ENCODE measurements at places on chromosomes 13 and 19.

- DNase-seq = no peak
These were observed 89.4 kb downstream of the SLC25A15 start for GRCh38 chr13:40878823-40879222.

- peak; percentile 44 for DNase-seq
These were observed 2.8 kb upstream of the HNRNPM start for GRCh38 chr19:8441725-8442544.

- no peak for DNase-seq
These were observed 3.6 kb downstream of the UQCR11 start for GRCh38 chr19:1601613-1602064.

GRCh38 chr13:91368676-91369440 is 21.4 kb downstream of the MIR17HG start:
- DNase-seq = no peak

- no peak for DNase-seq
These were observed 94.5 kb upstream of the TM9SF2 start for GRCh38 chr13:99406799-99407201.

DNA sequence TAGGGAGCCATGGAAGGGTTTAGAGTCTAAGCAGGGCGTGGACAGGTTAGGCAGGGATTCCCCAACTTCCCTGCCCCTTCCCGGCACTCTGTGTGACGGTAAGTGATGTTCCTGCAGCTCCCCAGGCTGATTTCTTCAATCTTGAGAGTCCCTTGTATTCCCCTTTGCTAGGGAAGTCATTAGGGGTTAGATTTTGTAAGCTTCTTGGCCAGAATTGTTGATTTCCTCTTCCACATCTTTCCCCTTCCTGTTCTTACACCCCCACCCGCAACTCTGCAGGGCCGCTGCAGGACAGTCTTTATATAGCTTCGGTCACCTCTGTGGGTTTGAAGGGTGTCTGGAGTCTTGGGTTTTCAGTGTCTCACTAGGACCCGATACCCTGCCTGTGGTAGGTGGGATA is 10.6 kb upstream of the ADGRE1 start:
- no peak for DNase-seq

DNA sequence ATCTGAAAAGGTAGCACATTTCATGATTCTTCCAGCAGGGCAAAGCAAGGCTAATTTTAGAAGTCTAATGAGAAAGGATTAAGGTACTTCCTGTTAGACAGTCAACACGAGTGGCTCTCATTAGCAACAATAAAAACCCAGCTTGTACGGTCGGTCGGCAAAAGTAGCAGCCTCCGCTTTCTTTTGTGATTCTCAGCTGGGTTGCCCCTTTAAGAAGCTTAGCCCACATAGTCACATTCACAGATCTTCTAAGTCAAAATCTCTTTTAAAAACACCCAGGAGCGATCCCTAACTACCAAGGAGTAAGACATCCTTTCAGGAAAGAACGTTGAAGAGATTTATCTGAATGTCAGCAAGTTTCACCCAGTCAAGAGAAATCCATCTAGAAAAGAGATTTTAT is 684.8 kb downstream of the DIAPH3 start:
- DNase-seq = no peak

GRCh38 chr19:4425537-4425936 is 23.1 kb downstream of the CHAF1A start:
- DNase-seq = no peak

DNA sequence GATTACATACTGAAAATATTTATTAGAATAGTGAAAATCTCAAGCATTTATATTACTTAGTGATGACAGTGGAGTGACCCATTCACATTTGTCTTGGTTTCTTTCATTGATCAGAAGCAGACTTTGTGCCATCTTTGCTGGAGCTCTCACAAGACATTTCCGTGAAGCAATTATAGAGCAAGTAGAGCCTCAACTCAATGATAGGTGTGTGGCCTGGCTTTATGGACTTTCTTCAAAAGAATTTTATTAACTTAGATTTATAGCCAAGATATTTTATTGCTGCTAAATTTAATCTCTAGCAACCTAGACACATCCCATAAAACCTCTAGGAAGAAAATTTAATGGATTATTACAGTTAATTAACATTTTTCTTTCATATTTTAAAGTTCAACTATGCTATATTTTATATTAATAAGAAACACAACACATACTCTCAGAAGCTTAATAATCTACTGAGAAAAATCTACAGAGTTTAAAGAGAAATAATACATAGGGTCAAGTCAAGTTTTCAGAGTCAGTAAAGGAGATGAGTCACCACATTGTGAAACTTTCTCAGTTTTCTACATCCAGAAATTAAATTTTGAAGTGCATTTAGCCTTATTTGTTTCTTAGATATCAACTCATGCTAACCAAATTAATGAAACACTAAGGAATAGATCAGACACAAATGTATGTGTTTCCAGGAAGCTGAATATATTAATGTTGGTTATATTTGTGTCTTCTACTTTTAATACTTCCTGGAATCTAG is 160.5 kb downstream of the LACC1 start:
- no peak for DNase-seq

DNA sequence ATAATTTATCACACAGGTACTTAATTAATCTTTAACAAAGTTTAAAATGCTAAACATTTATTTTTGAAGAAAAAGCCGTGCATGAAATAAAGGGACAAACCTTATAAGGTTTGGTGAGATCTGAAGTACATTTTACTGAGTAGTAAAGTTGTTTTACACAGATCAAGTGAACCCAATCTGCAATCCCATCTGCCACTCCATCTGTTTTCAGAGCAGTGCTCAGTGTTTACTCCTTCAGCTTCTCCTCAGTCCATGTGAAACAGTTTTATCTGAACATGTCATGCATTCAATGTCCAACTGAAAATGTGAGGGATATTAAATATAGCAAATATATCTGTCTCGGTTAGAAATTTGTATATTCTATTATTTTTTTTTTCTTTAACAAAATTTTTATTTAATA is 166.8 kb downstream of the MAB21L1 start:
- DNase-seq = no peak

GRCh38 chr19:50331221-50331993 is 2.2 kb upstream of the KCNC3 start:
- DNase-seq = peak; percentile 64

GRCh38 chr13:52405369-52405766 is 604 bp downstream of the THSD1 start:
- DNase-seq = peak; percentile 23

- peak; percentile 36 for DNase-seq
These were observed 160.4 kb downstream of the PCDH20 start for GRCh38 chr13:61255040-61255796.

GRCh38 chr19:36110487-36111199 is at the start of gene OVOL3:
OVOL3 (plus strand) TSS chr19:36111143; CDS start chr19:36111203, 60 bp downstream.
- DNase-seq = peak; percentile 69

DNA sequence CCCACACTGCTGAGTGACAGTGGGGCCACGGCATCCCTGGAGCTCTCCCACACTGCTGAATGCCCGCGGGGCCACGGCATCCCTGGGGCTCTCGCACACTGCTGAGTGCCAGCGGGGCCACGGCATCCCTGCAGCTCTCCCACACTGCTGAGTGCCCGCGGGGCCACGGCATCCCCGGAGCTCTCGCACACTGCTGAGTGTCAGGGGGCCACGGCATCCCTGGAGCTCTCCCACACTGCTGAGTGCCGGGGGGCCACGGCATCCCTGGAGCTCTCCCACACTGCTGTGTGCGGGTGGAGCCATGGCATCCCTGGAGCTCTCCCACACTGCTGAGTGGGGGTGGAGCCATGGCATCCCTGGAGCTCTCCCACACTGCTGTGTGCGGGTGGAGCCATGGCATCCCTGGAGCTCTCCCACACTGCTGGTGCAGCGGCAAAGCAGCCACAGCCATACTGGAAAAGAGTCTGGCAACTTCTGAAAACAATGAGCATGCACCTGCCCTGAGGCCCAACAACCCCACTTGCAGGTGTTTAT is 8.6 kb downstream of the TUBGCP3 start:
- no peak for DNase-seq

- no peak for DNase-seq
These were observed 7.8 kb downstream of the ACTN4 start for GRCh38 chr19:38655148-38655824.

DNA sequence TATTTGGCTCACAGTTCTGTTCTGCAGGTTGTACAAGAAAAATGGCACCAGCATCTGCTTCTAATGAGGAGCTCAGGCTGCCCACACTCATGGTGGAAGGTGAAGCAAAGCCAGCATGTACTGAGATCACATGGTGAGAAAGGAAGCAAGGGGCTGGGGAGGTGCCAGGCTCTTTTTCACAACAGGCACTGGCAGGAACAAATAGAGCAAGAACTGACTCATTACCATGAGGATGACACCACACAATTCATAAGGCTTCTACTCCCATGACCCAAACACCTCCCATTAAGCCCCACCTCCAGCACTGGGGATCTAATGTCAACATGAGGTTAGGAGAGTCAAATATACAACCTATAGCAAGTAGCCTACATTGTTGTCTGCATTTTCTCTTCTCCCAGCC is 522.6 kb downstream of the RFC3 start:
- no peak for DNase-seq

DNA sequence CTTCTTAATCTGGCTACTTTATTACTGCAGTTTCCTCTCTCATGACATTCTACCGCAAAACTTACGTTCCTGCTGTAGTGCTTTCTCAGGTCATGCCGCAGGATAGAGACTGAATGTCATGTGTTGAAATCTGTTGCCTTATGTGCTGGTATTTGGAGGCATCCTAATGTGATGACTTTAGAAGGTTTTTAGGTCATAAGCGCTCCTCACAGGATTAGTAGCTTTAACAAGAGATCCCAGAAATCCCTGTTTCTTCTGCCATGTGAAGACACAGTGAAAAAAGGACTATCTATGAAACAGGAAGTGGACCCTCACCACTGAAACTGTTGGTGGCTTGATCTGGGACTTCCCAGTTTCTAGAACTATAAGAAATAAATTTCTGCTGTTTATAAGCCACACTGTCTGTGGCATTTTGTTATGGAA is 209.3 kb downstream of the LACC1 start:
- no peak for DNase-seq

DNA sequence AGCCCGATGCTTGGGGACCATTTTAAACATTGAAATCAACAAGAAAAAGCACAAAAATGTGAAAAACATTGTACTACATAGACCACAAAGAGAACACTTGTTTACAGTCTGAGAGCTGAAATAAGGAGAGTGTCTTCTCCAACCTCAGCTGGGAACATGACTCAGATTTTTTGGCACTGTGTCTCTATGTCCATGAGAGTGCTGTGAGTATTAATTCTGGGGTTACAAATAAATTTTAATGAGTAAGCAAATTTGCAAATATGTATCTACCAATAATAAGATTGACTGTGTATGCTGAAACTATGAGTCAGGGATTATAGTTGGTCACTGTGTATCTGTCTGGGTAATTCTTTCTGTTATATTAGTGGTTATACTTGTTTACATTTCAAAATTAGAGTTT is 174.0 kb downstream of the DCT start:
- no peak for DNase-seq

- DNase-seq = no peak
These were observed 181.1 kb downstream of the NUFIP1 start for GRCh38 chr13:44808185-44808584.

DNA sequence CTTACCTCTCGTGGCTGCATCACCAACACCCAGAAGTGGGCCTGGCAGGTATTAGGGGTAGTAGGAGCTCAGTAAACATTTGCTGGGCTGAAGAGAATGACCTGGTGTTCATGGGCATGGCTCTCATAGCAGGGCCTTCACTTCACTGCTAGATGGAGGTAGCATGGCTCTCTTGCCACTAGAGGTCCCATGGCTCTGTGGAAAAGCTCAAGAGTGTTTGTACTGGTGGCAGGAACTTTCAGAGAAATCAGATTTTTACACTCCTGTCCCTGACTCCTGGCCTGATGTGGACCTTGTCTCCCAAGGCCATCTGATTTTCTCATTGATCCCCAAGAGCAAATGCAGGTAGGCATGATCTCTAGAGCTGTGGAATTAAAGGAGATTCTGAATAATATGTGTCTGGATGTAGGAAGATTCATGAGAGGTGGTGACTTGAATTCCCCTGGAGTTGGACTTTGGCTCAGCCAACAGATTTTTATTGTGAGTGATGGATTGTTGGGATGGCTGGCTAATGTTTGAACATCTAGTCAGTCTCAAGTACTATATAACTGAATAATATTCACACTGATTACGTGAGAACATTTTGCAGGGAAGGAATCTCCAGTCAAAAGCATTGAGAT is 5.7 kb downstream of the ZNF574 start:
- DNase-seq = no peak

GRCh38 chr19:28445826-28446225 is 767.1 kb downstream of the UQCRFS1 start:
- DNase-seq = peak; percentile 16

DNA sequence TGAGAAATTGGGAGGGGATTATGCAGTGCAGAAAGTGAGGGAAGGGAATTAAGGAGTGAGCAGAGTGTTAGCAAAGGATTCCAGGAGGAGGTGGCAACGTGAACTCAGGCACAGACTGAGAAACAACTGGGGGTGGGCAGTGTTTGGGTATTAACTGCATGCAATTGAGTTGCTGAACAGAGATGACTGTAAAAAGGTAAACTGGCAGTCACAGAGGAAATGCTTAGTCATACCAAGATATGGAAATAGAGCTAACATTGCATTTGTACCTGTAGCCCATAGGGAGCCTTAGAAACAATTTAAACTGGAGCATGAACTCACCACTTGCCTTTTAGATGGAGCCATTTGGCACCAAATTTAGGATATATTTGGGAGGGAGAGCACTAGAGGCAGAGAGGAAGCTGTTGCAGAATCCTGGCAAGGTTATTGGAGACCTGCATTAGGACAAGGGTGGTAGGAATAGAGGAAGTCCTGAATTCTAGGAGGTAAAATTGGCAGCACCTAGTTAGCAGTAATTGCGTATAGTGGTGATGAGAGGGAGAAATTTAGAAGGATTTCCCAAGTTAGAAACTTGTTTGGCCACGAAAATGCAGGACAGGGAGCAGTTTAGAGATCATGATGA is 100.6 kb upstream of the FRY start:
- no peak for DNase-seq

GRCh38 chr13:26449063-26449848 is 108.2 kb upstream of the WASF3 start:
- DNase-seq = no peak

DNA sequence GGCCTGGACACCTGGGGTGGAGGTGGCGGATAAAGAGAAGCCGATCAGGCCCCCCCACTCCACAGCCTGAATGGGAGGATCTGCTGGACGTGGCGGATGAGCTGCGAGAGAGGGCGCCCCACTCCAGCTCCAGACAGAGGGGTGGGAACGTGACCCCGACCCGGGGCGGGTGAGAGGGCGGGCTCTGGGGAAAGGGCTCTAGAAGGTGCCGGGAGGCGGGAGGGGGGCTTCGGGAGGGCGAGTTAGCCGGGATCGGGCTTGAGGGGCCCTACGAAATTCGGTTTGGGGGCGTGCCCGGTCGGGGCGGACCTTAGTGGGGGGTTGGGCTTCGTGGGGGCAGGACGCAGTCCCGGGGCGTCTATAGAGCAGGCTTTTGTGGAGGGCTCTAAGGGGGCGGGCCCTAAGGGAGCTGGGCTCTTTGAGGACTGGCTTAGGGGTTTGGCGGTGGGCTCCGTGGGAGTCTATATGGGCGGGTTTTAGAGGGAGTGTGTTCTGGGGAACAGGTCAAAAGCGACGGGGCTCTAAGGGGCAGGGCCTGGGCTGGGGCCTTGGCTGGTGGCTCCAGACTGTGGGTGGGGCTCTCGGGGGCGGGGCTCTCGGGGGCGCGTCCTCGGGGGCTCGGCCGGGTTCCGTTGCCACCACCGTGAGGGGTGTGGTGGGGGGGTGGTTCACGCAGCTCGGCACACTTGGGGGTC is 4.1 kb upstream of the NANOS3 start:
- peak; percentile 89 for DNase-seq
